Stimulated activated CD4-positive, alpha-beta T cell treated with anti-CD3 and anti-CD28 coated beads, Interleukin-12 subunit alpha, Interleukin-12 subunit beta, amount 100 ng/mL, for 48 hours (primary cell): ENCODE measurements at places on chromosomes 2 and 18.

GRCh38 chr2:222305516-222306392 is 7.0 kb upstream of the PAX3 start:
- DNase-seq = no peak

DNA sequence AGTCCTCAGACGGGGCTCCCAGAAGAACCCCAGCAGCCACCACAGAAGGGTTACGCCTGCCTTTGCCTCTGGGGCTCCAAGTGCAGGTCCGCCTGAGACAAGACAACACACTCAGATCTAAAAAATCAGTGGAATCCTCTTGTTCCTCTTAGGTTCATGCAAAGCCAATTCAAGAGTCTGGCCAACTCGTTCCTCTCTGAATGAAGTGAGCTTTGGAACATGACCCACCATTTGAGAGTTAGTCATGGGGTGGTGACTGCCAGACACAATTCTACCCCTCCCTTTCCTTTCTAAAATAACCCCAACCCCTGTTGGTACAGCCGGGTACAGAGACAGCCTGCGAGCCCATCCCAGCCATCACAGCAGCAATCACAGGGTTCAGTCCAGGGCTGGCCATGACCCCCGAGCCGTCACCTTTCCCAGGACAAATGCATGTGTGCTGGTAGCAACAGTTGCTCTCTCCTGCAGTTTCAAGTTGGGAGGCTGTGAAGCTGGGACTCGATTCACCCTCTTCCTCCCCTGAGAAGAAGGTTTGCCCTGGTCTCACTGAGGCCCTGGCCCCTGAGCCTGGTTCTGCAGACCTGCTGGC is 183.1 kb upstream of the SH3BP4 start:
- no peak for DNase-seq

- DNase-seq = no peak
These were observed 53.6 kb upstream of the LPIN2 start for GRCh38 chr18:3066341-3067110.

DNA sequence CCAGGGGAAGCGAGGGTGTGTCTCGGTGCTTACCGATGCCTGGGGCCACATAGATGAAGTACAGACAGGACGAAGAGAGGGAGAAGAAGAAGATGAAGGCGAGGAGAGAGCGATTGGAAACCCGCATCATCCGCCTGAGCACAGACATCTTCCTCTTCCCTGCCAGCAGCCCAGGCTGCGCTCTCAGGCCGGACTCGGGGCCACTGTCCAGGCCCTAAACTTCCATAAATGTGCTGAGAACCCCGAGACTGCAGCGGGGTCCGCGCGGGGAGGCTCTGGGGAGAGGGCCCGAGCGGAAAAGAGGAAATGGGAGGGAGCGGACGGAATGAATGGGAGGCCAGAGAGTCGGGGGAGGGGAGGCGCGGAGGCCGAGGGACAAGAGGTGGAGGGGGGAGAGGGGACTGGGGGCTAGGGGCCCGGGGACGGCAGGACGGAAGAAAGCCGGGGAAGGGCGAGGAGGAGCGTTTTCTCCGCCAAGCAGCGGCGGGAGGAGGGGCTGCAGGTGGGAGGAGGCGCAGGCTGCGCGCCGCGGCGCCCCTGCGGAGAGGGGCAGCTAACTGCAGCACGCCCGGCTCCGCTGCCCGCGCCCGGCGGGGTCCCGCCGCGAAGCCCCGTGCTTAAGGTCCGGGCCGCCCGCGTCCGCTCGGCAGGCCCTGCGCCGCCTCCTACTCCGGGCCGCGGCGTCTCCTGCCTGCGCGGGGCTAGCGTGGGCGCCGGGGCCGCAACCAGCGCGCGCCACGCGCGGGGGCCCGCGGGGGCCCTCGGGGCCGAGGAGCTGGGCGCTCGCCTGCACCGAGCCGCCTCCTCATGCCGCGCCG is at the start of gene B4GALT6:
Gene B4GALT6, minus strand, starts transcription at position 303 of the 818 bp plus-strand sequence. Its CDS starts 155 bp downstream, at position 148.
- no peak for DNase-seq

DNA sequence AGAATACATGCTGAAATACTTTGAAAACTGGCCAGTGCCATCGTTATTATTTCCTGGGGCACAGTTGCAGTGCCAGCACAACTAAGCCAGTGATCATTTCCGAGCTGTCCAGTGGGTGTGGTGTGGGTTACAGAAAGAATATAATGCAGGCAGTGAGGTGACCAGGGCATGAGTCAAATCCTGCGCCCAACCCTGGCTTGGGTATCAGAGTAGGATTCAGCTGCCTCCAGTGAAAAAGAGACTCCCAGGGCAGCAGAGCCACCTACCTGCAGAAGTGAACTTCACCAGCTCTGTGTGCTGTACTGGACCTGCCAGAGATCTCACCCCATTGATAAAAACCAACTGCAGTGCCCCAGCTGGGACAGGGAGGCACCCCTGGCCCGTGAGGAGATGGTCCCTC is 18.0 kb downstream of the SLC9A2 start:
- DNase-seq = no peak

DNA sequence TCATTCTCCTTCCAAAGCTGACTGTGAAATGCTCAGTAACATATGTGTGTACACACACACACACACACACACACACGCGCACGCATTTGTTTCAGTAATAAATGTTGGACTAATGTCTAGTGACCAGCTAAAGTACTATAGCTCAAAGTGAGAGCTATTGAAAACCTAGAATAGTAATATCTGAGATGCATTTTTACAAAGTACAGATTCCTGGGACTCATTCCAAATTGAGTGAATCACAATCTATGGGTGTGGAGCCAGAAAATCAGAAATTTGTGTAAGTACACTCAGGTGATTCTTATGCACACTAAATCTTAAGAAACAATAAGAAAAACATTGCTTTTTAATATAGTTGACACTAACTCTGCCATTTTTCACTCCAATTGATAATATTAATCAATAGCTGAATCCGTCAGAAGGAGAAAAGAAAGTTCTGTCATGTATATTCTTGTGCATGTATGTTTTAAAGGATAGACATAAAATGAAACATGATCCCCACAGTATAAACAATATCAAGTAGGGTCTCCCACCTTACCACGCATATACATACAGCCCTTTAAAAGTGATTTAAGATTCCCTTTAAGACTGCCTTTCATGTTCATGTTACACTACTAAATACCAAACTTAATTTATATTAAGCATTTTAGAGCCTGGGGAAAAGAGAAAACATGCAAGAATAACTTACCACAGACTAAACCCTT is 123.5 kb downstream of the ATAD2B start:
- DNase-seq = no peak

GRCh38 chr2:23543302-23543701 is 158.3 kb downstream of the KLHL29 start:
- DNase-seq = no peak

DNA sequence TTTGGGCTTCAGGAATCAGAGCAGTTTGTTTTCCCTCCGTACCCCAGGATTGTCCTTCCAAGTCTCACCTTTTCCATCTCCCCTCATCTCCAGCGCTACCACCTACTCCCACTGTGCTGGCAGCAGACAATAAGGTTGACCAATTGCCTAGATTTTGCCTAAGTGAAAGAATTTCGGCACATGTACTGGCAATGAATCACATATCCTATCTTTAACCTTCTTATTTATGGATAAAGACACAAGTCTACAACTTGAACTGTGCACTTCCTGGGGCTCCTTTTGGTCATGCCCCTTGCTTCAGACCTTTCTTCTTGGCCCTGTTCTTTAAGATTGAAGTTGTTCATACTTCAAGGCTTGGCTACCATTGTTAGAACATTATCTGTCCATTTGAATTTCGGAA is 71.4 kb downstream of the KCMF1 start:
- no peak for DNase-seq

GRCh38 chr2:4959219-4959618 is 733.0 kb upstream of the SOX11 start:
- no peak for DNase-seq

GRCh38 chr18:41371156-41372045 is 583.6 kb upstream of the PIK3C3 start:
- DNase-seq = no peak

- no peak for DNase-seq
These were observed 67.4 kb downstream of the BCL11A start for GRCh38 chr2:60486067-60486466.

DNA sequence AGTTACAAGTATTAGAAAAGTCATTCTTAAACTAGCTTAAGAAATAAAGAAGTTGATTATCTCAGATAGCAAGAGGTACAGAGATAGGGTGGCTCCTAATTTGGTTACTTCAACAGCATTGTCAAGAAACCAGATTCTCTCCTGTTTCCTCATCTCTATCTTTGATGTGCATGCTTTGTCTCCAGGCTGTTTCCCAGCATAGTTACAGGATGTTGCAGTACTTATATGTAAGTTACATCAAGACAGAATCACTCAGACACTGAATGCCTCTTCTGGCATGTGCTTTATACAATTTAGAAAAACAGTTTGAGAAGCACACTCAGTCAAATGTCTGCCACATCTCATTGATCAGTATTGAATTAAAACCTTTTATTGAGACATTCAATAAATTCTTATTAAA is 189.5 kb upstream of the UBE2E3 start:
- no peak for DNase-seq

DNA sequence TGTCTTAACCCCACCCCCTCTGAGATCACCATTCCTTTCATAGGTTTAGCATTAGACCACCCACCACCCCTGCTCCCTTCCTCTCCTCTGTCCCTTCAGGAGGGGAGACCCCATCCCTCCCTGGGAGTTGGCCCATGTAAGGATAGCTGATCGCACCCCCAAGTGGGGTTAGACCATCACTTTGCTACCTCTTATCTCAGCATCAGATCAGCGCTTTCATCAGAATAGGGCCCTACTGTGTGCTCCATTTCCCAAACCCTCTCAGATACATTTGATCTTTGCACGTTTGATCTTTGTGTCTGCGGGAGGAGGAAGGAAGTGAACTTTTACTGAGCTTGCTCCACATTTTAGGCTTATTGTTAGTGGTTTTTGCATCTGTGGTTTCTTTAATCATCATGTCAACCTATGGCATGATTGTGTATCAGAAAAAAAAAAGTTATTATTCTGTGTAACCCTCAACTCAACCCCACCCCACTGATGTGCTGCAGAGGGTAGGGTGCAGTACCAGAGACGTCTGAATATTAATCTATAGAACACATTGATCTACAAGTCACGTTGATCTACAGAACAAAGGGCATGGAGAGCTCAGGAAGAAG is 81.2 kb downstream of the PDCL3 start:
- no peak for DNase-seq

DNA sequence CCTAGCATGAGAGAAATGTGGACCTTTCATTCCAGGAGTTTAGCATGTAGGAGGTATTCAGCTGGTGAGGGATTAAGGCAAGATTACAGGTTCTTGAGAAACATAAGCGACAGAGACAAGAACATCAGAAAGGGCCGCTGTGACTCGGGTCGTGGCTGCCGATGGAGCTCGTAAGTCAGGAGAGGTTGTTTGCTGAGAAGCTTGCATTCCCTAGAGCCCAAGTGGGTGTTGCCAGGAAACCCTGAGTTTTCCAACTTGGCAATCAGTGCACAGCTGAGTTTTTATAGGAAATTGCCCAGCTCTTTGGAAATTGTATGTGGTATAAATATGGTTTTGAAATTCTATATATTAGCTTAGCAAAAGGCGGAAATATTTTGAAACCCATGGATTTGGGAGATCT is 46.4 kb upstream of the CYP1B1 start:
- DNase-seq = no peak

DNA sequence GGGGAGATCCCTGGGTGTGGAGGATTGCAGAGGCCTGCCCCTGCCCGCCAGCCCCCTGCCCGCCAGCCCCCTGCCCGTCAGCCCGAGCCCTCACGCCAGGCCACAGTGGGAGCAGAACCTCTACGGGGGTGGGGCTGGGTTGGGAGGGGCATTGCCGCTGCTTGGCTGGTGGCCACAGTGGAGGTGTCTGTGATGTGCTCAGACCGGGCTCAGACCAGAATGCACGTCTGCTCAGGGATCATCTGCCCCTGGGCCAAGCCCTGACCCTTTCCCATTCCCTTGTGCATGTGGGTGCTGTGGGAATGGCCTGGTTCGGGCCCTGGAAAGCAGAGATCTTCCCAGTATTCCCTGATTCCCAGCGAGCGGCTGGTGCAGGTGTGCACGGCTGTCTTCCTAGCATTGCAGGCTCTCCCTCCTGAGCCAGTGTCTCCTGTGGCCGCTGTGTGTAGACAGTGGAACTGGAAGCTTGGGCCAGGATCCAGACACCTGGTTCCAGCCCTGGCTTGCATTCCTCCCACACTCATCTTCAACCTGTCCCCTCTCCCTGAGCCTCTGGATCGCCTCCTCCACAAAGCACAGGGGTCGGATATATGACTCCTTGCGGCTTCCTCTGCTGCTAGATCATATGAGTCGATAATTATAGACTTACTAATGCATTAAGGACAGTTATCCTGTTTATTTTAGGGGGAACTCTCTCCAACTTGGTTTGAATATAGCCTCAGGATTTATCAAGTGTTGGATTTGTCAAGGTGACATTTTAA is 161.6 kb downstream of the LDLRAD4 start:
- no peak for DNase-seq

- no peak for DNase-seq
These were observed 255.3 kb upstream of the SALL3 start for GRCh38 chr18:78724214-78724914.

- DNase-seq = no peak
These were observed 32.0 kb downstream of the EMILIN2 start for GRCh38 chr18:2878656-2879330.

DNA sequence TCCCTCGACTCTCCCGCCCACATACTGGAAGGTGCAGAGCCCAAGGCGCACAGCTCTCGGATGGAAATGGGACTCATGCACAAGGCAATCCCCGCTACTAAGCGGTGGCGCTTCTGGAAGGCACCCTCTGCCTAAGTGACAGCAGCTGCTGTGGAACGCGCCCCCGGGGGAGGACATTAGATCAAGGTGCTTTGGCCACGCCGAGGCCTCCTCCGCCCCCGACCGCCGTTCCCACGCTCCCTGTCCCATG is 202 bp downstream of the MCEE start:
- DNase-seq = no peak

DNA sequence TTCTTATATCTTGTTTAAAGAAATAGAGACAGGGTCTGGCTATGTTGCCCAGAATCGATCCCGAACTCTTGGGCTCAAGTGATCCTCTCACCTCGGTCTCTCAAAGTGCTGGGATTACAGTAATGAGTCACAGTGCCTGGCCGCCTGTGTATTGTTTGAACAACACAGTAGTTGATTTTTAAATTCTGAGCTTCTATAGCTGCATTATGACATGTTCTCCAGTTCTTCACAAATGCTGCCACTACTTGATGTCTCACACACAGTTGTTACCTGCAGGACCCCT is 7.7 kb upstream of the RHOB start:
- DNase-seq = no peak
